ENCODE measurements at places on chromosomes 11 and 22.
A peak's percentile ranks its signal among the peaks of the same experiment; 100 is the strongest.

DNA sequence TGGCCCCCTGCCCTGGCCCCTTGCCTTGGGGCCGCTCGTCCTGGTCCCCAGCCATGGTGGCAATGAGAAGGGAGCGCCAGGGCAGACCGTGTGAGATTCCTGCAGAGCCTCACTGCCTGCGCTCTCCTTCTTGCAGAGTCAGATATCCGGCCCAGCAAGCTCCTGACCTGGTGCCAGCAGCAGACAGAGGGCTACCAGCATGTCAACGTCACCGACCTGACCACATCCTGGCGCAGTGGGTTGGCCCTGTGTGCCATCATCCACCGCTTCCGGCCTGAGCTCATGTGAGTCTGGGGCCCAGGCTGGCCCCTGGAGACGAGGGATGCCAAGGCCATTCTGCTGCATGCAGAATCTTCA, 114.1 kb downstream of the MICAL2 start:
- no peak for DNase-seq

DNA sequence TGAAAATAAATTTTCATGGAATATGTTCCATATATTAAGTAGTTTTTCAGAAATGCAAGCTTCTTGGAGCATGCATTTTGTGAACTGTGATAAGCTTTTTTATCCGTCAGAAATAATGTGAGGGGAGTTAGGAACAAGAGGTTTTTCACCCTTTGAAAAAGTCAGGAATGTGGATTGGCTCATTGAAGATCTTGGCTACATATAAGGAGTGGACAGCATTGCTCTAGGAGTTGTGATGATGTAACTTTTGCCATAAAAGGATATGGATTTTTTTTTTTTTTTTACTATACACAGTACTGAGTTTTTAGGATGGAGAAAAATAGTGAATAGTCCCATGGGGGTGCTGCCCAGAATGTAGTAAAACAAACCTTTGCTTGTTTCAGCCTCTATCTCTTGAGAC, 180.2 kb downstream of the NAV2 start:
- DNase-seq = no peak

- no peak for DNase-seq
Observed at GRCh38 chr22:45216133-45217003, 24.3 kb downstream of the KIAA0930 start.

DNA sequence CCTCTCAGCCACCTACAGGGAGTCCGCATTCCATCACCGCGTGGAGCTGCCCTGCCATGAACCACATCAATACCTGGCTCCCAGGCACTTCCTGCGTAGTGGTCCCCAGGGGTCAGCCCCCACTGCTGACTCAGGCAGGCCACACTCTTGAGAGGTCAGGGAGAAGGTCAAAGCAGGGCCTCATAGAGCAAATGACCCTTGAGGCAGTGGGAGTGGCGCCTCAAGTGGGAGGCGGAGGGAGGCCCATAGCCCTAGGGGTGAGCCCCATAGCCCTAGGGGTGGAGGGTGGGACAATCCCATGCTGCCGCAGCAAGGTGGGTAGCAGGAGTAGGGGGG, 5.0 kb downstream of the PRDX5 start:
- no peak for DNase-seq

- no peak for DNase-seq
Observed at GRCh38 chr11:72406540-72407527, 27.5 kb downstream of the CLPB start.

DNA sequence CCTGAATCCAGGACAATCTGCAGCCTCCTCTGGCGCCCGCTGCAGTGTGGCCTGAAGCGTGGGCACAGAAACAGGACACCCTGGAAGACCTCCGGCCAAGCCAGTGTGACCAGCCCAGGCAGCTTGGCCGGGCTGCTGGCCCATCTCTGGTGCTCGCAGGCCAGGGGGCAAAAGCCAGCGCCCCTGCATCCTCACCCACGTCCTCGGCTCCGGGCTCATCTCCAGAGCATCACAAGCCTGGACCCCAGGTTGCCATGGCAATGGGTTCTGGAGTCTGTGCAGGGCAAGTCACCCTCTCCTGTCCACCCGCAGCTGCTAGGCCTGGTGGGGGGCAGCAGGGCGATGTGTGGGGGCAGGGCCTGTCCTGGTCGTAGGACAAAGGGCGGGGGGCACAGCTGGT, 9.3 kb upstream of the PDGFB start:
- no peak for DNase-seq

- DNase-seq = no peak
Observed at GRCh38 chr11:41134971-41135370, 324.5 kb downstream of the LRRC4C start.

DNA sequence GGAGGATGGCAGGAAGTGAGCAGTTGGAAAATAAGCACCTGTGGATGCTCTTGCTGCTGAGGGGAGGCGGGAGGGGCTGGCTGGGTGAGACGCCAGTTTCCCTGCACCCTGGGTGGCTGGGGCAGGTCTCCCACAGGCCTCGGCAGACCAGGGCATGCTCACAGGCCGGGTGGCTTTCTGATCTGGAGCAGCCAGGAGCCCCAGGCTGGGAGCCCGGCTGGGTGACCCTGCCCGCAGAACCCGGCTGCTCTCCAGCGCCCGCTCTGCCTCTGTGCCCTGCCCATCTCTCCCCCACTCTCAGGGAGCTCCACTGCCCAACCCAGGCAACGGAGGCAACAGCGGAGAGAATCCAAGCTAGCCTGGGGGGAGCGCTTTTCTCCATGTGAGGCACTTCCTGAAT, 24.6 kb downstream of the DCPS start:
- DNase-seq = peak; percentile 32

DNA sequence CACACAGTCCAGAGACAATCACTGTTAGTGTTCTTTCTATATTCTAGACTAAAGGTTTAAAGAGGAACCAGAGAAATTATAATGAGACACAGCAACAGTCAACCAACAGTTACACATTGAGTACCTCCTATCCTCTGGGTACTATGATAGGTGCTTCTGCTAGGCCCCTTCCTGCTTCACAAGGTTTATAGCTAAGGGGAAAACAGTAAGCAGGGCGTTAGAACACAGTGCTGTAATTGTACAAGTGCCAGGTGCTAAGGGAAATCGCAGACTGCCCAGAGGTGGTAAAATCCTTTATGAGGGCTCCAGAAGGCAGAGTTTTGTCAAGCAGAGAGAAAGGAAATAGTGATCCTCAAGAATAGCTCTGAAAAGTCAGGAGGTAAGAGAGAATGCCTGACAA, 297.2 kb upstream of the FAT3 start:
- DNase-seq = no peak

DNA sequence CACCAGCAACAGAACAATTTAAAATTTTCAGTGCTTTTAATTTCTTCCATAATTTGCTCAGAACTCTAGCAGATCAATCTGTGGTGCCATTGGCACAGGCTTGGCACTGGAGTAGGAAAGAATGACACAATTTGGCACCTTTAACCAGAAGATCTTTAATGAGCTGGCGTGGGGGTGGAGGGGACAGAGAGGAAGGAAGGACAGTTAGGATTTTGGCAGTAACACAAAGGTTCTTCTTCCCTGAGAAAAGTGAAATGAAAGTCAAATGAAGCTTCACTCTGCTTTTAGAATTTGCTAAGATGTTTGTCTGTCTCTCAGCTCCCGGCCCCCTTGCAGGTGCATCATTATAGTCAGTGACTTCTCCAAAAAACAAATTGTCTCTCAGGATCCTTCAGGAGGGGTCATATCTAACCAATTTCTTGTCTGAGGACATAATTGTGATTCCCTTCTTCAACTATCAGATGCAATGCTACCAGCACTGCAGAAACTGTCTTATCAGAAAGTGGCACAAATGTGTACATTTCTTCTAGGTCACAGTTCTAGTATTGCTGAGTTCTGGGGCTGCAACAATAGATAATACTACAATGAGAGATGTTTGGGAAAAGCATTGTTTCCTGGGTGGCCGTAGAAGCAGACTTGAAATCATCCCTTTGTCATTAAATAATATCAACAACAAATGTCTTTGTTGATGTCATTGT, 66.8 kb downstream of the CSTPP1 start:
- DNase-seq = no peak

DNA sequence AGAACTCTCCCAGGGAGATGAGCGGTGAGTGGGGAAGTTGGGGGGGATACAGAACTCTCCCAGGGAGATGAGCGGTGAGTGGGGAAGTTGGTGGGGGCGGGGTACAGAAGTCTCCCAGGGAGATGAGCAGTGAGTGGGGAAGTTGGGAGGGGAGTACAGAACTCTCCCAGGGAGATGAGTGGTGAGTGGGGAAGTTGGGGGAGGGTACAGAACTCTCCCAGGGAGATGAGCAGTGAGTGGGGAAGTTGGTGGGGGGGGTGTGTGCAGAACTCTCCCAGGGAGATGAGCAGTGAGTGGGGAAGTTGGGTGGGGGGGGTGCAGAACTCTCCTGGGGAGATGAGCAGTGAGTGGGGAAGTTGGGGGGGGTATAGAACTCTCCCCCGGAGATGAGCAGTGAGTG, 186.5 kb downstream of the SHANK2 start:
- no peak for DNase-seq

Data from NCI-H510A (cell line).